ENCODE measurements at places on chromosomes 3 and 15. TPM values are rescaled to one million over a fixed set of nuclear protein-coding genes. Genes with fewer than 3 reads are reported as not detected.

- H3K27ac ChIP-seq = peak overlapping the region; percentile 45
- DNase-seq = no peak
- H3K4me3 ChIP-seq = no peak overlapping the region
- H3K27me3 ChIP-seq = no peaks in the 10 kb centered on the region
- no peaks in the 10 kb centered on the region for H3K36me3 ChIP-seq
Measured at GRCh38 chr3:69321301-69322157, 64.4 kb downstream of the FRMD4B start.

- no peak overlapping the region for H3K4me3 ChIP-seq
- H3K27me3 ChIP-seq = peaks cover 13% of the 10 kb centered on the region
- no peaks in the 10 kb centered on the region for H3K36me3 ChIP-seq
- no peak for DNase-seq
- no peaks in the 10 kb centered on the region for H3K4me1 ChIP-seq
- H3K27ac ChIP-seq = no peak overlapping the region
Measured at GRCh38 chr15:43225201-43225949, 4.6 kb upstream of the EPB42 start.

DNA sequence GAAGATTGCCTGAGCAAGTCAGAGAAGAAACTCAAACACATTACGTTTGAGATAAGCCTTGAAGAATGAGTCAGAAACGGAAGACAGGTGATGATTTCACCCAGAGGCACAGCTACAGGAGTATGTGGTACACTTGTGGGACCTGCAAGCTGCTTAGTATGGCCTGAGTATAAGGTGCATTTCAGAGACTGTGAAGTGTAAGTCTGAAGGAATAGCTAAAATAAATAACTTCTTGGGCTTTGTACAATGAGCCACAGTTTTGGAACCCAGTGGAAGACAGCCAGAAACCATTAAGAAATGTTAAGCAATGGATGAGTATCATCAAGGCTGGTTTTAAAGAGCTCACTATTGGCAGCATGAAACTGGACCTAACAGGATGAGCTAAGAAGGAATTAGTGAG is 826.2 kb downstream of the ROBO1 start:
- H3K4me1 ChIP-seq = no peaks in the 10 kb centered on the region
- H3K27ac ChIP-seq = no peak overlapping the region
- no peak for DNase-seq
- H3K27me3 ChIP-seq = no peaks in the 10 kb centered on the region
- H3K36me3 ChIP-seq = no peaks in the 10 kb centered on the region

DNA sequence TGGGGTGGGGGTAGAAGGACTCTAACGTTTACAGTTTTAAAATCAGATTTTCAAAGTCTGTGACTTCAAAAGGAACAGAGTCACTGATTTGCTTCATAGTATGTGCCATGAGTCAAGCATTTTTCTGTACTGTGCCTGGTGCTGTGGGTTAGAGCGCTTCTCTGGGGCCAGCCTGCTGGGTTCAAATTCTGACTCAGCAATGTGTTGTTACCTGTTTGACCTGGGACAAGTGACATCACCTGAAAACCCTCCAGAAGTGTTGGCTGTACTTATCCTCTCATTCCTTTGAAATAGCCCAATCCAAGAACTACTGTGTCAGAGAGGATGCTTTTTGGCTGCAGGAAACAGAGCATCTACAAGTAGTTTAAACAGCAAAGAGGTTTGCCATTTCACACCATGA is 101.7 kb downstream of the LSM3 start:
- no peak for DNase-seq
- H3K4me3 ChIP-seq = no peak overlapping the region
- H3K27ac ChIP-seq = no peak overlapping the region
- peaks cover 14% of the 10 kb centered on the region for H3K27me3 ChIP-seq

DNA sequence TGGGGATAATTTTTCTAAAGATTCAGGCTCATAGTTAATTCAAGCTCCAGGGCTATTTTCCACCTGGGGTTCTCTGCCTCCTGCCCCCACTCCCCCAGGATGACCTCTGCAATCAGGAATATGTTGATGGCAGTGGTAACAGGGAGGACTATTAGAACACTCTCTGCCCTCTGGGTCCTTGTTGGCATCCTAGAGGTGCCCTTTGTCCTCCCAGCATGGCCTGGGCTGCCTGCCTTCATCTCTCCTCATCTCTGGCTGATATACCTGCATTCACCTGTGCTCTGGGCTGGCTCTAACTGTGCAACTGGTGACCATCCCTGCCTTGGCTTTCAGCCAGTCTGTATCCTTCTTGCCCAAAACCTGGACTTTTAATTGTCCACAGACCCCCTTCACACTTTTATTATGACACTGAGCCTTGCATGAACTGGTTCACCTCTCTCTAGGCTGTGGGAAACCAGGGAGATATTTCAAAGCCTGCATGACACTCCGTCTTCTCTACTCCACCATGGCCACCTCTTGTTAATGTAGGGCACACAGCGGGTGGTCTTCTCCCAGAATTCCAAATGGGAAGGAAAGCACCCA is 199.8 kb downstream of the THSD4 start:
- H3K4me1 ChIP-seq = no peaks in the 10 kb centered on the region
- H3K36me3 ChIP-seq = no peaks in the 10 kb centered on the region
- DNase-seq = no peak
- H3K27me3 ChIP-seq = no peaks in the 10 kb centered on the region

DNA sequence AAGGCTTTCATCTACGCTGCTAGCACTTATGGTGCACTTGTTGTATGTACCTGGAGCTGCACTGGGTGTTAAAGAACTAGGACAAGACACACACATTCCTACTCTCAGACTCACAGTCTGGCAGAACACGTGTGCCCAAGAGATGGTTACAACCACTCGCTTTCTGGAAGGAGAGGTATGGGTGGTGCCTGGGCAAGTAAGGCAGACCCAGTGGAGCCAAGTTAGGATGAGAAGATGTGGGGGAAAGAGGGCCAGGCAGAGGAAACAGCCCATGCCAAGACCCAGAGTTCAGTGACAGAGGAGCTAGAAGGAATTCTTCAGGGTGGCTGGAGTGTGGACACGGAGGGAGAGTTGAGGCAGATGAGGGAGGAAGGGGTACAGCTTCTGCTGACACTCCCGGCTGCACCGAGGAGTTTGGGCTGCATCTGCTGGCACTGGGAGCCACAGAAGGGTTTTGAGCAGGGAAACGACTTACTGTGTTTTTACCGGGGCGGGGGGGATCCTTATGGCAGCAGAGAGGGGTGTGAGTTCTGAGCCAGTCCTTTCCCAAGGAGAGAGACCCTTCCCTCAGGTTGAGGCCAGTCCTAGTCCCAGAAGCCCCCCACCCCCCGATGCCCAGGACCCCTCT is 59.0 kb downstream of the GRIP2 start:
- no peak for DNase-seq
- H3K27me3 ChIP-seq = no peaks in the 10 kb centered on the region
- peaks cover 100% of the 10 kb centered on the region for H3K36me3 ChIP-seq
- peaks cover 13% of the 10 kb centered on the region for H3K4me1 ChIP-seq

DNA sequence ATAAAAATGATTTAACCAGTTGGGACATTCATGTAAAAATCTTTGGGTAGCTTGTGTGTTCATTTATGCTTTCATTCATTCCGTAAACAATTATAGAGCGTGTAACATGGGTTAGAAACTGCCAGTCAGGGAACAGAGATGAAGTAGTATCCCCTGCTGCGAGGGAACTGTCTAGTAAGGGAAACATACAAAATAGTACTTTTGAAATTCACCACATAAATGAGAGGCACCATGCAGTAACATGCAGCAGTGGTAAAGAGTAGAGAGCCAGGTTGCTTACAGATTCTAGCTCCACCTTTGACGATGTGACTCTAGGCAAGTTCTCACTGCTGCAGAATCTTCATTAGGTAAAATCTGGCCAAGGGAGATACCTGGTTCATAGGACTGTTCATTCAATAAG is 938 bp downstream of the DZIP3 start:
- no peaks in the 10 kb centered on the region for H3K27me3 ChIP-seq
- H3K4me3 ChIP-seq = peak overlapping the region; percentile 81
- peaks cover 27% of the 10 kb centered on the region for H3K4me1 ChIP-seq
- H3K27ac ChIP-seq = no peak overlapping the region
- peak; percentile 24 for DNase-seq

DNA sequence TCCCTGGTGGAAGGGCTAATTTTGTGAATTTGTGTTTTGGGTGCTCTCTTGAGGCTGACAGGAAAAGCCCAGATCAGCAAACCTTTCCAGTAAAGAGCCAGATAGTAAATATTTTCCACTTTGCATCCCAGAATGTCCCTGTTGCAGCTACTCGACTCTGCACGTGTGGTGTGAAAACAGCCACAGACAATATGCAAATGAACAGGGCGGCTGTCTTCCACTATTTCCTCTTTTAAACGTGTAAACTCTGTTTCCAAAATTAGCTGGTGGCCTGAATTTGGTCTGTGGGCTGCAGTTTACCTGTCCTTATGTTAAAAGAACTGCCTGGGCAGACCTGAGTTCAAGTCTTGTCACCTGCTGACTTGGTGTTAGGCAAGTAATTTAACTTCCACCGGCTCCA is 202.7 kb downstream of the EDEM1 start:
- H3K4me3 ChIP-seq = no peak overlapping the region
- no peaks in the 10 kb centered on the region for H3K4me1 ChIP-seq
- DNase-seq = no peak
- no peaks in the 10 kb centered on the region for H3K27me3 ChIP-seq
- H3K27ac ChIP-seq = no peak overlapping the region

DNA sequence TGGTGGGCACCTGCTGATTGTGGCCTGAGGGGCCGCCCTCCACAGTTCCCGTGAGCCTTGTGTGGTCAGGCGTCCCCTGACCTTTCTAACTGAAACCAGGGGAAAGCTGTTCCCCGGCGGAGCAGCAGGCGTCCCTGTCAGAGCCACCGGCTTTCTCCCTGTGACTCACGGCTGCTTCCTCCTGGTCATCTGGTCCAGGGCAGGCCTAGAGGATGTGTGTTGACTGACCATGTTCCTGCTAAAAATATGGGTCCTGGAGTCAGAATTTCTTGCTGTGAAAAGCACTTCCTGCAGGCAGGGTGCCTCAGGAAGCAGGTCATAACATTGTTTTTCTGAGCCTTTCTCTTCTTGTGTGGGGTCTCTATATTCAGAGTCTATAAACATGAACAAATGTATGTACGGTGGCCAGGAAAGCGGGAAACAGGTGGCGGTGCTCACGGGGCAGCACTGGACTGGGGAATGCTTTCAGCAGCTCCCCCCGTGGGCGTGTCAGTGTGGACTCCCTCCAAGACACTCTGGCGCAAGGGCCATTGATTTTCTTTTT is 38.4 kb upstream of the CGNL1 start:
- no peaks in the 10 kb centered on the region for H3K36me3 ChIP-seq
- no peak overlapping the region for H3K27ac ChIP-seq
- H3K4me1 ChIP-seq = peaks cover 4% of the 10 kb centered on the region

- H3K27me3 ChIP-seq = no peaks in the 10 kb centered on the region
- H3K27ac ChIP-seq = no peak overlapping the region
- no peaks in the 10 kb centered on the region for H3K4me1 ChIP-seq
- no peak for DNase-seq
- no peak overlapping the region for H3K4me3 ChIP-seq
Measured at GRCh38 chr3:100606894-100607512, 2.4 kb upstream of the ADGRG7 start.

DNA sequence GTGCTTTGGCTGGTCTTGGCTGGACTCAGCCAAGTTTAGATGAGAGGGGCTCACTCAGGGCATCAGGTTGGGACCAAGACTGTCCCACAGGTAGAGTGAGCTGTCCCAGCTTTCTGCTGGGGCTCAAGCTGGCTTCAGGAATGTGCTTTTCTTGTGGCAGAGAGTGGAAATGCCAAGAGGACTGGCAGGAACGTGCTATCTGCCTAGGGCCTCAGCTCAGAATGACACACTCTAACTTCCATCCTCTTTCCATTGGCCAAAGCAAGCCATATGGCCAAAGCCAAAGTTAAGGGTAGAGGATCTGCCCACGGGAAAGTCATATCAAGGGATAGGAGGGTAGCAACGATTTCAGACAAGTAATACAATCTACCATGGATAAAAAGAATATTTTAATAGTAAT is 178.8 kb downstream of the ABHD5 start:
- no peaks in the 10 kb centered on the region for H3K27me3 ChIP-seq
- no peak for DNase-seq
- no peak overlapping the region for H3K4me3 ChIP-seq
- no peak overlapping the region for H3K27ac ChIP-seq
- peaks cover 12% of the 10 kb centered on the region for H3K4me1 ChIP-seq

DNA sequence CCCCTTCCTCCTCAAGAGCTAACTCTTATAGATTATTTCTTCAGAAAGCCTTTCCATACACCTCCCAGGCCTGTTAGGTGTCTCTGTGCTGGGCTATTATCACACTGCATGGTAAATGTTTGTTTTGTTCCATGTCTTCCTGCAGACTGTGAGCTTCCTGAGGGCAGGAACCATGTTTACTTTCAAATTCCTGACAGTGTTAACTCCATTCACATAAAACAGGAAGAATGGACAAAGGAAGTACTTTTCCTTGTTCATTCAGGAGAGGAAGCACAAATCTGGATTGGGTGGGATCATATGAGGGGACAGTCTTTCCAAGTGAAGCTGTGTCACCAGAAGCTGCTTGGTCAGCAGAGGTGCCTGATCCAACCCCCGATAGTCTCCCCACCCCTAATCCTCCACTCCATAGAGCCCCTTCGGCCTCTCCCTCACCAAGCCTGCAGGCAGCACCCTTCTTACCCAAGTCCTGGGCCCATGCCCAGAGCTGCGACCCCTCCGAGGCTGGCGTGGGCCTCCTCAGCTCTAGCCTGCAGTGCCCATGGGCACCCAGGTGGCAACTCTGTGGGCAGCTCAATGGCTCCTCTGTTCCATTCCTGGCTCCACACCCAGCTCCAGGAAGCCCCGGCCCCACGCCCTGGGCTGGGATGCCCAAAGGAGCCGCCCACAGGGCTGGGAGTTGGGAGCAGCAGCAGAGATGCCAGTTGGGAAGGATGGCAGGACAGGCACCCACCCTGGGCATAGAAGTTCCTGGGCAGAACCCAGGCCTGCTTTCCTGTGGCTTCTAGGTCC is 6.9 kb downstream of the SHF start:
- no peak for DNase-seq
- H3K27me3 ChIP-seq = no peaks in the 10 kb centered on the region
- peaks cover 16% of the 10 kb centered on the region for H3K4me1 ChIP-seq
- no peak overlapping the region for H3K4me3 ChIP-seq

DNA sequence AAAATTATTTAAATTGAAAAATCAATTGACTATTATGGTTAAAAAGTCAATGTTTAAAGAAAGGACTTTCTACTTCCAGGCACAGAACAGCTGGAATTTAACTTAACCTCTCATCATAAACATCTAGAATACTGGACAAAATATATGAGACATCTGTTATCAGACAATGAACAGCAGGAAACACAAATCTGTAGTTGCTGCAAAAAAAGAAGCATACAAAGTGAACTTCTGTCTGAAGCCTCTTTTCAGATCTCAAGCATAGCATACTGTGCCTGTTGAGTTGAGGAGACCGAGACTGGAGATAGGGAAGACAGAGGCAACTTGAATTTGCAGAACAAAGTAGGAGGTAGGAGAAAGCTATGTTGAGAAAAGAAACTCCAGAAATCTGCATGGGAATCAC is 140.0 kb upstream of the CBLB start:
- H3K36me3 ChIP-seq = no peaks in the 10 kb centered on the region
- DNase-seq = no peak
- H3K27me3 ChIP-seq = no peaks in the 10 kb centered on the region
- H3K27ac ChIP-seq = no peak overlapping the region
- no peaks in the 10 kb centered on the region for H3K4me1 ChIP-seq

- peaks cover 29% of the 10 kb centered on the region for H3K4me1 ChIP-seq
- H3K36me3 ChIP-seq = no peaks in the 10 kb centered on the region
- no peaks in the 10 kb centered on the region for H3K27me3 ChIP-seq
- DNase-seq = no peak
Measured at GRCh38 chr3:151282921-151283320, 4.6 kb upstream of the P2RY14 start.

VEPH1 gene
- 1.5 TPM for total RNA-seq

AGBL1 gene
- under 0.01 TPM for total RNA-seq

ROPN1 gene
- not detected for total RNA-seq

CFAP100 gene
- not detected for total RNA-seq

HAPLN3 gene
- 2.9 TPM for total RNA-seq

XCR1 gene
- total RNA-seq = not detected

SAMMSON gene
- total RNA-seq = 4.9 TPM

VWA5B2 gene
- total RNA-seq = 100.0 TPM

CADPS gene
- total RNA-seq = 16.0 TPM
